ENCODE measurements at places on chromosomes 12 and 14. TPM values are rescaled to one million over a fixed set of nuclear protein-coding genes. Genes with fewer than 3 reads are reported as not detected.

TCL1B gene
- not detected for total RNA-seq

ALX1 gene
- total RNA-seq: not detected

LUM gene
- 0.31 TPM for total RNA-seq

PRR4 gene
- total RNA-seq: 1.6 TPM

PLEKHD1 gene
- not detected for total RNA-seq

ETFBKMT gene
- total RNA-seq: 1.4 TPM

SP1 gene
- 49.0 TPM for total RNA-seq

TAMALIN gene
- total RNA-seq: 0.49 TPM

SELPLG gene
- total RNA-seq: 21.0 TPM

CLECL1 gene
- 33.6 TPM for total RNA-seq

TCP11L2 gene
- 1.9 TPM for total RNA-seq

PYGL gene
- total RNA-seq: 1.1 TPM

PRPF39 gene
- 41.7 TPM for total RNA-seq

EDDM3A gene
- not detected for total RNA-seq

- no peak for DNase-seq
Measured at GRCh38 chr14:105411985-105412770, 7.4 kb upstream of the MTA1 start.

GRCh38 chr12:49055092-49055491, 5.5 kb downstream of the KMT2D start:
- no peak for DNase-seq

GRCh38 chr12:57985685-57986084, 44.3 kb downstream of the ATP23 start:
- no peak for DNase-seq

DNA sequence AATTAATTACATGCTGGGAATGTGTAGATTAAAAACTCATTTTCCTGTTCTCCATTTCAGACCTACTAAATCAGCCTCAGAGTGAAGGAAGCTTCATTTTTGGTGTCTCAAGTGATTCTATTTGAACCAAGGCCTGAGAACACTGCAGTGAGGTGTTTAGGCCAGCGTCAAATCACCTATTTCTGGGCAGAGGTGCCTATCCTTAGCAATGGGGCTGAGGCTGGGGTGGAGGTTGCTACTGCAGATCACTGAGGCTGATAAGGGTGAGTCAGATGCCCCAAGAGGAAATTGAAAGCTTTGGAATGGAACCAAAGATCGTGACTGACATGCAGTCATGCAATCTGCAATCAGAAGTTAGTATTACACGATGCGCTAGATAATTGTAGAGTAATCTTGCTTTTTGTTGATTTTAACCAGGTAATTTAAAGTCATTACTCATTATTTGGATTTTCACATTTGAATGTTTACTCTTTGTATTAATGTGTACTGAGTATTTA, 4.4 kb downstream of the TXNRD1 start:
- DNase-seq: no peak

GRCh38 chr14:79077096-79077495, 906.9 kb downstream of the NRXN3 start:
- DNase-seq: no peak

- peak; percentile 85 for DNase-seq
Measured at GRCh38 chr14:61525293-61526011, 169.9 kb upstream of the HIF1A start.

DNA sequence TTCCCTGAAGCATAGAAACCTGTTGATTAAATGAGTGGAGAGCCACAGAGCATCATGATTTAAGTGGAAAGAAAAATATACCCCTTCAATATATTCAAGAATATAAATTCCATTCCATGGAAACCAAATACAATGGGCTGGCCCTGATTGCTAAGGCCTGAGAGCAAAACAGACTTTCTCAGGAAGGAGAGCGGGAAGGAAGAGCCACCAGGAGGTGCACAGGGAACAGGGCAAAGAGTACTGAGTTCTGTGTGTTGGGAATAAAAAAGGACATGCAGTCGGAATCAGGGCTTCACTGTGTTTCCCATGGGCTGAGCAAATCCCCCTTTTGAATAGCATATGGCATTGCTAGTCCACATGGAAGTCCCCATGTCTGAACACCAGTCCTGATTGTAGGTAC, 69.7 kb upstream of the PLEKHG3 start:
- DNase-seq: no peak

- DNase-seq: peak; percentile 16
Measured at GRCh38 chr12:68932128-68932960, 627 bp downstream of the CPM start.

DNA sequence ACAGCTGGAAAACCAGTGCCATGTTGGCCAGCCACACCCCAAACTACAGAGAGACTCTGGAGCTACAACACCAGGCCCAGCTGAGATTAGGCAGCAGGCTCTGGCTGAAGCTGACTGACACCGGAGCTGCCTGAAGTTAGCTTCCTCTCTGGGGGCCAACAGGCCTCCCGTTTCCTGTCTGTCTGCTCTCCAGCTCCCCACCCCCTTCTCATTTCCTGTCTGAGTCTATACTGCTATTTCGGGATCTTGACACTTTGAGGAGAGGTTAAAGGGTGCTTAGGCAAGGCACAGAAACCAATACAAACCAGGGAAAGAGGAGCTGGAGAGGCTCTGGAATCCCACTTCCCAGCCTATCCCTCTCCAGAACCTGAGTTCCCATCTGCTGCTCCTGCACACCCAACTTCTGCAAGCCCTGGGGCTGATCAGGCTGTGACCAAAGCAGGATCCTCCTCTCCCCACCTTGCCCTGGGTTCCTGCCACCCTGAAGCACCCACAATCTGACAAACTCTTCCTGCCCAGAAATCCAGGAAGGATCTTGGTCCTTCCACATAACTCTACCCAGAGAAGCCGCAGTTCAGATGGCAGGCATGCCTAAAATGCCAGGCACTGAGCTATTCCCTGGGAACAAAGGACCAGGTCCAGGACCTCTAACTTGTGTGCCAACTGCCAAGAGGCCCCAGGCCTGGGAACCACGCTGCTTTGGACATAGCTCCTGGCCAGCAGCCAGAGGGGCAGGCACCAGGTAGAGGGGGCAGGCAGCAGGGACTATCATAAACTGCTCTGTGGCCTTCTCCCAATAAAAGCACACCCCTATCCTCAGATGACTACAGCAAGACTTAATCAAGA, 39.9 kb downstream of the PRPF40B start:
- DNase-seq: peak; percentile 75

- no peak for DNase-seq
Measured at GRCh38 chr12:54032086-54032619, 697 bp upstream of the HOXC5 start.

- no peak for DNase-seq
Measured at GRCh38 chr12:63276537-63277365, 125.8 kb upstream of the AVPR1A start.

DNA sequence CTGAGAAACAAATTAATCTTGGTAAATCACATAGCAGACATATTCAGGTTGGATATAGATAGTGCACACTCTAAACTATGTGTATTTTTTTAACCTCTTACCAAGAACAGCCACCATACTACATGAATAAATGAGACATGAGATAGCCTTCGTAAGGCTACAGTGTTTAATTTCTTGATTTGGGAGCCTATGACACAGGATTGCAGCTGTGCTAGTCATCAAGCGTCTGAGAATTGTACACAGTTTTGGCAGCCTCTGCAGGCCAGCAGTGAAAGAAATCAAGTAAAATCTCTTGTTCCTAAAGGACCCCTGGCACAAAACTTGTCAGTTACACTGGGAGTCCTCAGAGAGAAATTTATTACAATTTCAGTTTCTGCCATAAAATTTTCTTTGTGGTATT, 236.1 kb downstream of the C12orf50 start:
- DNase-seq: no peak

DNA sequence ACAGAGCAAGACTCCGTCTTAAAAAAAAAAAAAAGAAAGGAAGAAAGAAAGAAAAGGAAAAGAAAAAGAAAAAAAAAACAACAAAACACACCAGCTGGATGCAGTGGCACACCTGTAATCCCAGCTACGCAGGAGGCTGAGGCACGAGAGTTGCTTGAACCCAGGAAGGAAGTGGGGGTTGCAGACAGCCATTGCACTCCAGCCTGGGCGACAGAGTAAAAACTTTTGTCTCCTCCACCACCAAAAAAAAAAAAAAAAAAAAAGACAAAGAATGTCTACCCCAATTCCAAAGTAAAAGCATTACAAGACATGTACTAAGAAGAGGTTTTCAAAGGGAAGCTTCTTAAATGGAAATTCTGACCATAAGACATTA, 53.4 kb downstream of the HNRNPC start:
- no peak for DNase-seq

- no peak for DNase-seq
Measured at GRCh38 chr14:45083617-45083975, 320 bp upstream of the PRPF39 start.

DNA sequence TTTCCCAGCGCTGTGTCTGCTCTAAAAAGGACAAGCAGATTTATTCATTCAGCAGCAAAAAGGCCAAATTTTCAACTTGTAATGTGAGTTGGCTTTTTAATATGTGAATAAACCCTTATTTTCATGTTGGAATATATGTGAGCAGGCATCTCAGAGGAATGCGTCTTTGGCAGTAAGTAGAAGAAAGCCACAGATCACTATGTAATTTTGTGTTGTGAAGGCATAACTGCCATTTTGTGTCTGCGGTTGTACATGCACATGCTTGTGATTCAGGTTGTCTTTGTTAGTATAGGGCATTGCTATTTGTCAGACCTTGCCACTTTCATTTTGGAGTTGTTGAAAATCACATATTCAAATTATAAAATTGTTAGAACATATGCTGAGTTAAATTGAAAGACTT, 398.8 kb upstream of the RGS6 start:
- no peak for DNase-seq

DNA sequence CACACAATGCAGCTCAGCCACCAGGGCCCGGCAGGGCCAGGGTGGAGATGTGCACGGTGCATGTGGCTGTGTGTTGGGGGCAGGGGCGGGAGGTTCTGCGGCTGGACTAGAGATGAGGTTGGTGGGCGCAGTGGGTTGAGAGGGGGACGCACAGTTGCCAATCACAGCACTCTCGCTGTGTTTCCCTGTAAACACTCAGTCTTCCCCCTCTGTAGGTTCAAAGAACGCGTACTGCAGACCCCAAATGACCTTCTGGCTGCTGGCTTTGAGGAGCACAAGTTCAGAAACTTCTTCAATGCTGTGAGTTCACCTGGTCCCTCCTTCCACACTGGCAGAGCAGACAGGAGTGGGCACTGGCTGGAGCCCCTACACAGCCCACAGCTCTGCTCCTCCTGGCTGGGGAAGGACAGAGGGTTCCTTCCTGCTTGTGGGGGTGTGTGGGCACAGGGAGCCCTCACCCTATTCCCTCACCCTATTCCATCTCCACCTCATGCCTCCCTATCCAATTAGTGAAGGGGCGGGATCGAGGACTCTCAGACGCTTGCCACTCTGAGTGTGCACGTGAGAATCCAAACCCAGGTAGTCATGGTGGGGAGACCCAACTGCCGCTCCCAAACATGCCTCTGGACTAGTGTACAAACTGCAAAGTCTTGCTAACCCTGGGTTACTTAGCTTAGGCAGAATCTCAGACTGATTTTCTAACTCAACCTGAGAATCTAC, 17.8 kb downstream of the OTUB2 start:
- no peak for DNase-seq

- no peak for DNase-seq
Measured at GRCh38 chr14:99141236-99141635, 130.8 kb downstream of the BCL11B start.

DNA sequence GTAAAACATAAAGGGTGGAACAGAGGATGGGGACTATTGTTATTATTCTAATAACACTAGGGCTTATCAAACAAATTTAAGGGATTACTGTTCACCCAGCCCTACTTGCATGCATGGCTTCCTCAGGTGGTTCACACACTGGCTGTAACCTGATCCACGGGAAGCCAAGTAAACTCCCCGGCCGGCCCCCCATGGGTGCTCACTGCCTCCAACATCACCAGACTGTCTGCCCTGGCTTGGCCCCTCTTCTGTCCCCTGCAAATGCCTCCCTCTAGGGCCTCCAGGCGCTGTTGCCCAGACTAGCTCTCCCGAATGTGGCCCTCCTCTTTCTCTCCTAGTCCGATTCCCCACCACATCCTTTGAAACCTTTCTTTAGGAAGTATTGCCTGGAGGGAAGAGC, 18.6 kb downstream of the FAIM2 start:
- no peak for DNase-seq

DNA sequence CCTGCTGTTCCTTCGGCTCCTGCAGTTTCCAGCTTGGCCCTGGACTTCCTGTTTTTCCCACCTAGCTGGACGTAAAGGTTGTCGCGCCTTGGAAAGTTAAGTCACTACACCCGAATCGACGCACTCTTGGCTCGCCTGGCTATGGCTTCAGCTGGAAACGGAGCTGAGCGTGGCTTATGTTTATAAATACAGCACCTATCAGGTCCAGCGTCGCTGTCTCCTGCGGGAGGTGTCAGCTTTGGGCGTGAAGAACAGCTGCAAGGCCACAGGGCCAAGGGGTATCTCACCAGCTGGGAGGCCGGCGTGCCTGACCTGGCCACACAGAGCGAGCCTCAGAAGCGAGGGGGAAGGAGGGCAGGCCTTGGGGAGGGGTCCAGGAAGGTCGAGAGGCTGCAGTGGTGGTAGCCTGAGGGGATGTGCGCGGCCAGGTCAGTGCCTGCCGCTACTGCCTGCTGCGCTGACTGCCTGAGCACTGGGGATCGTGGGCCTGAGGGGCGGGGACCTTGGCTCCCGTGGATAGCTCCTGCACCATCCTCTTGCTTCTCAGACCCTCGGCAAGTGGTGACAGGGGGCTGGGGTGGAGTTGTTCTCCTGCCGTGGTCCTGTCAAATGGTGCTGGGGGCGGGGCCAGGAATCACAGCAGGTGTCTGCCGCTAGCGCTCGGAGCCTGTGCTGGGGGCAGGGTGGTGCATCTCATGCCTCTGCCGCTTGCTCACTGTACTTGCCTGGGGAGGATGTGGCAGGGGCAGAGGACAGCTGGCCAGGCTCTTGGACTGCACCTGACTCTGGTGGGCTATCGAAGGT, 12.5 kb downstream of the PACS2 start:
- no peak for DNase-seq

DNA sequence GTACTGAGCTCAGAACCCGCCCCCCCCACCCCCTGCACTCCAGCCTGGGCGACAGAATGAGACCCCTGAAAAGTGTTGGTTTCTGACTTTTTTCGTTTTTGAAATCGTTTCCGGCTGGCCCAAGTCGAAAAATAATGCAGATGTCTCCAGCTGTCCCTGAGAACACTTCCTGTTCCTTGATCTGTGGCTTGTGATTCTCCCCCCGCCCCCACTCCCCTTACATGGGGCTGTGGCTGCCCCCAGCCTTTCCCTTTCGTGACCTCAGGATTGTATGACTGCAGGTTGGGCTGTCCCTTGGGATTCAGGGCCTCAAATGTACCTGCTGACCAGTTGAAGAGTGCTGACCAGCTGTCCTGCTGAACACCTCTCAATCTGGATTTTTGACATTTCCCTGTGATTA, 34.1 kb downstream of the NOC4L start:
- DNase-seq: no peak

DNA sequence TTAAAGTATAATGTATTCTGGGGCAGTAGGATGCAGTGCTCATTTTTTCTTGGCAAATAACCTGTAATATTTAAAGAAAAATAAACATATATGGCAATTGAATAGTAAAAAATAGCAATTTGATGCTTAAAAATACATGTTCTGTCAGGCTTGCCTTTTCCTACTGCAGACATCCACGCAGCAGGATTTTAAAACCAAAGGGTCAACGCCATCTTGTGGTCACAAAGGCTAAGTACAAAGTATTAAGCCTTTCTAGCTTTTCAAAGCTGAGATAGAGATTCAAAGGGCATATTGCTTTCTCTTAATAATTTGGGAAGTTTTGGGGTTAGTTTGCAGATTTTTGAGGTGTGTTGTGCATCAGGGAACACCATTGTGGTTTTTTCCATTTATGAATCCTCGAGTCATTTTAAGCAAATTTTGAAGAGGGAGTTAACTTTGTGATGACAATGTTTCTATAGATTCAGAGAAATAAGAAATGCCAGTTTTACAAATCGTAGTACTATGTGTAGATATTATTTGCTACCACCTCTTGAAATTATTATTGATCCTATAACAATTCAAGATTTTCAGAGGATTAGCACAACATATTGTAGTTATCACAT, 4.7 kb upstream of the CCER1 start:
- DNase-seq: no peak
